ENCODE measurements at places on chromosomes 3 and 15.

DNA sequence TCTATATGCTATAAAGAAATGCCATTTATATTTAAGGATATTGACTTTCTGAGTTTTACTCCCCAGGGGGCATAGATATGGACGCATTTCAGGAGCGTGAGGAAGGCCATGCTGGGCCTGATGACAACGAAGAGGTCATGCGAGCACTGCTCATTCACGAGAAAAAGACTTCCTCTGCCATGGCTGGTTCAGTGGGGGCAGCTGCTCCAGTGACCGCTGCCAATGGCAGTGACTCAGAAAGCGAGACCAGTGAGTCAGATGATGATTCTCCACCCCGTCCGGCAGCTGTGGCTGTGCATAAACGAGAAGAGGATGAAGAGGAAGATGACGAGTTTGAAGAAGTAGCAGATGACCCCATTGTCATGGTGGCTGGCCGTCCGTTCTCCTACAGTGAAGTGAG lies 38.4 kb downstream of the GTF2E1 start:
- no peak for DNase-seq

DNA sequence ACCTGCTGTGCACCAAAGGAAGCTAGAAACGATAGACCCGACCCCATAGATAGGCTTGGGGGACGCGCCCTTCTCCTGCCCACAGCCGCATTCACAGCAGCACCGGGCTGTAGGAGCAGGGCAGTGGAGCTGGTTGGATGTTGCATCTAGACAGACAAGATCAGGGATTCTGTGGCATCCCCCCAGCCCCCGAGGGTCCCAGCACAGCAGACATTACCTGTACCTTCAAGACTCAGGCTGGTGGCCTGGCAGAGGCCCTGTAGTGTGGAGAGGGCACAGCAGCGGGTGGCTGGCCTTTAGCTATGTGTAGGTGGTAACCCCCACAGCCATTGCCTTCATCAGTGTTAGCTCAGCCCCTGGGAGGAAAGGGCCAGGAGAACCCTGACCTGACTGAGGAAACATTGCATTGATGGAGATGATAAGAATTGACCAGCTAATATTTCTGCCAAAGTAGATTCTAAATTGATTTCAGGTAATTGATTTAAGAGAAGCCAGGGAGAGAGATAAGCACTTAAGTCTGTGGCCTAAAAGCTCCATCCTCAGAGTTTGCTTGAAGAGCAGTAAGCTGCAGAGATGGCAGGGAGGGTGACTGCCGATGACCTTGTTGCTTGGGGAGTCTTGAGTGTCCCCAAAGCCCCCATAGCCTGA lies 269.4 kb downstream of the TLE3 start:
- DNase-seq: no peak

- no peak for DNase-seq
Measured at GRCh38 chr3:852033-852432, 240.8 kb upstream of the CNTN6 start.

DNA sequence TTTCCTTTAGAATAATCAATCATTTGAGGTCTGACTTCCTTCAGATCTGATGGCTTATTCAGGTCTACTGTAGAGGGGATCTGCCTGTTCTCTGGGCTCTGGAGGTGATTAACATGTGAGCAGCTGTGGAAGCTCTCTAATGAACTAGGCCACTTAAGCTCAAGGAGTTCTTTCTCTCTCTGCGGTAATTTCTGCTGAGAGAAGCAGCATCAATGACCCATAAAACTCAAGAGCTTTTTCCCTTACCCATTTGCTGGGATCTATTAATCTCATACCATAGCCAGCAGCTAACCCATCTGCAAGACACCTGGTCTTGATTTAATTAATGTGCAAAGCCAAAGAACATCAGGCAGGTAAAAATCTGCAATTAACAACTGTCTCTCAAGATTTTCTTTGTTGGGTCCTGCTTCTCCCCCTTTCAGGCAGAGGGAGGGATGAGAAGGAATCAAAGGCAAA lies 73.2 kb upstream of the DLG1 start:
- DNase-seq: no peak

DNA sequence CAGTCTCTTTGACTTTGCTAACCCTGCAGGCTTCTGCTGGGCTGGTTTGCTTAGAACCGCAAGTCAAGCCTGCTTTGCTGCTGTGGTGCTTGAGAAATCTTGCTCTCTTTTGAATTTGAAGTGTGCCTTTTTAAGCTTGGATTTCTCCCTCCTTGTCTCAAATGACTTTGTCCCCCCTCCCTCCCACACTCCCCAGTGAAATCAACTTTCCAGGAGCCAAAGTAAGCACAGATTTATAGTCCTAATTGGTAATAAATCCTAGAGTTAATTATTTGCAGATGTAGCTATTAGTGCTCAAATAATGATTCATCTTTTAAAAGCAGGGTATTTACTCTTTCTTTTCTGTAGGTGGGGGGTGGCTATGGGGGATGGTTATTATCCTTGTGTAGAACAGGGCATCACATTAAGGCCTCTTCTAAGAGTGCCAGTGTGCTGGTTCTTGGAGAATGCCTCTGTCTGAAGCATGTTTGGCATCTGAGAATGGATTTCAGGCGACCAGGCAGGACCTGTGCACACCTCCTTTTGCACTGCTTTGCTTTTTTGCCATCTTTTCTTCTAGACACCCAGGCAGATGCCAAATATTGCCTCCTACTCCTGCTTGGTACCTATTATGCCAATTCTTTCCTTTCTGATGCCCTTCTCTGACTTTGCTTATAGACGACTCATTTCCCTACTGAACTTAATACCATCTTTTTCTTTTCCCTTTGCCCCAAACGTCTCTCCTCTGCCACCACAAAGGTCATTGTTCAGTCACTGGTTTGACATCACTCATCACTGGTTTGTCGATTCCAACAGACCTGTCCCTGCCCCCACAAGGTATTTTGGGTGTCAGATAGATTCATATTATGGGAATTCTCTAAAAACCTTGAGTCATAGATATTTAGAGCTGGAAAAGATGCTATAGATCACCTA lies 50.7 kb downstream of the CLDN11 start:
- no peak for DNase-seq

DNA sequence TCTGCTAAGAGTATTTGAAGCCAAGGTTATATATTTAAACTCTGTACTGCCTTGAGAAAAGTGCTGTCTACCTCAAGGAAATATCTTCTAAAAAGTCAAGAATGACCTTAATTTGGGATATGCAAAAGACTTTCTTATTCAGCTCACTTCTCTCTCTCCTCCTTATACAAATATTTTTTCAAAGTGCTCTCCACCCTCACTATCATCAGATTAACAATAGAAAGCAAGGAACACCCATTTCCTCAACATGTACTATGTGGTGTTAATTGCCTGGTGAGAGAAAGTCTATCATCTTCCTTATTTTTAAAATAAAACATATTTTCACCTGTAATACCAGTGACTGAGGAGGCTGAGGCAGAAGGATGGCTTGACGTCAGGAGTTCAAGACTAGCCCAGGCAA lies 44.4 kb upstream of the RSL24D1 start:
- DNase-seq: no peak

GRCh38 chr3:134697830-134698689 lies 47.2 kb upstream of the KY start:
- no peak for DNase-seq

DNA sequence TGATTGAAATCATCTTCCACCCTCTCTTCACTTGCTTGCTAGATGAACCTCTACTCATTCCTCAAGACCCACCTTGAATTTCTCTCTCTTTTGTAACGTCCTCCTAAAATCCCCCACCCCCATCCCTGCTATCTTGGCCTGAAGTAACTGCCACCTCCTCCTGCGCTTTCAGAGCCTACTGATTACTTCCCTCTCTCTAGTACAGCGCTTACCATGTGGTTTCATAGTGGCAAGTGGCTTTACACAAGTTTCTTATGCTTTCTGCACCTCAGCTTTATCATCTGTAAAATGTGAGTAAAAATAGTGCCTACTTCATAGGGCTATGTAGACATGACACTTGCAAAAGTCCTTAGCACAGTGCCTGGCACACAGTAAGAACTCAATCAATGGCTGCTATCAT lies 28.7 kb upstream of the DAZL start:
- peak; percentile 36 for DNase-seq

DNA sequence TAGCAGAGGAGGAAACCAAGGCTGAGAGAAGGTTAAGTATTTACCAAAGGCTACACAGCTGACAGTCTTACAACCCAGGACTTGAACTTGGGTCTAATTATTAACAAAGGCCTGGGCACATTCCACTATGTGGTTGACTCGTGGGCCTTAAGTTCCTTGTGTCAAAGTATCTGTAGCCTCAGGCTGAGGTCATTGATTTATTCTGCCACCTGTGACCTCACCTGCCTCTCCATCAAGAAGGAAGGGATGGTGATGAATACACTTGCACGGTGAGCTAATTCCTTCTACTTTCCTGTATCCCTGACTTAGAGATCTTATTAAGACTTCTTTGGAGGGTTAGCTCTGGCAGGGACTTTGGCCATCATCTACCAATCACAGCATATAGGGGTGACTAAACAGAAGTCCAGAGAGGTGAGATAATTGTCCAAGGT lies 19.9 kb upstream of the LRRC58 start:
- DNase-seq: no peak

GRCh38 chr15:58222679-58223078 lies 84.5 kb downstream of the AQP9 start:
- DNase-seq: peak; percentile 51

DNA sequence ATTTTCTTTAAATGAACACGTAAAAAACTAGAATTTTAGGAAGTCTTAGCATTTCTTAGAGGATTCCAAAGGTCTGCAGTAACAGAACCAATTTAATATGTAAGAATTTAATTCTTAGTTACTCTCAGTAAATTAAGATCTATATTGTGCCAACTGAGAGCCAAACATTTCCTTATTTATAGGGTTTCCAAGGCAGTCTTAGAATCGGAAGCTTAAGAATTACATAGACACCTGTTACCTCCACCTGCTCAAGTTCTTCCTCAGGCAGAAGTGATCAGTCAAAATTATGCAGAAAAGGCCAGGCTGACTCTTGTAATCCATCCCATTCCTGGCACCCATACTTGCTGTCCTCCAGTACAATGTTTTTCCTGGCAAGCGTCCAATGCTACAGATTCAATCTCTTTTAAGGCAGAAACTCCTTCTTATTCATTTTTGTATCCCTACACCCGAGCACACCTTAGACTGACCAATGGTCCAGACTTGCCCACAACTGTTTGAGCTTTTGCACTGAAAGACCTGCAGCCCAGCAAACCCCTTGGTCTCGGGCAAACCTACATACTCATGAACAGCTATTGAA lies 64.3 kb downstream of the NCEH1 start:
- peak; percentile 2 for DNase-seq

- peak; percentile 59 for DNase-seq
Measured at GRCh38 chr15:76337059-76337695, 604 bp downstream of the ISL2 start.
